Effector CD8-positive, alpha-beta T cell (primary cell): ENCODE measurements at places on chromosomes 13 and 19.

DNA sequence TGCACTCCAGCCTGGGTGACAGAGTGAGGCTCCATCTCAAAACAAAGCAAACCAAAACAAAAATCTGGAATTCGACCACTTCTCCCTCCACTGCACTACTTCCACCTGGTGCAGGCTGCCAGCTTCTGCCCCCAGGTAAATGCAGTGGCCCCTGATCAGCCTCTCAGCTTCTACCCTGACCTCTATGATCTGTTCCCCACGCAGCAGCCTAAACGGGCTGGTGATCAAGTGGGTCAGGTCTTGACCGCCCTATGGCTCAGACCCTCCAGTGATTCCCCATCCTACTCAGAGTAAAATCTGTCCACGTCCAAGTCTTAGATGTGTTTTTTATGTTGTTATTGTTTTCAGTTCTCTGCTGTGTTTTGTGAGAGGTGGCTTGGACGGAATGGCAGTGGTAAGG lies 163.9 kb downstream of the KCTD15 start:
- no peak for DNase-seq

DNA sequence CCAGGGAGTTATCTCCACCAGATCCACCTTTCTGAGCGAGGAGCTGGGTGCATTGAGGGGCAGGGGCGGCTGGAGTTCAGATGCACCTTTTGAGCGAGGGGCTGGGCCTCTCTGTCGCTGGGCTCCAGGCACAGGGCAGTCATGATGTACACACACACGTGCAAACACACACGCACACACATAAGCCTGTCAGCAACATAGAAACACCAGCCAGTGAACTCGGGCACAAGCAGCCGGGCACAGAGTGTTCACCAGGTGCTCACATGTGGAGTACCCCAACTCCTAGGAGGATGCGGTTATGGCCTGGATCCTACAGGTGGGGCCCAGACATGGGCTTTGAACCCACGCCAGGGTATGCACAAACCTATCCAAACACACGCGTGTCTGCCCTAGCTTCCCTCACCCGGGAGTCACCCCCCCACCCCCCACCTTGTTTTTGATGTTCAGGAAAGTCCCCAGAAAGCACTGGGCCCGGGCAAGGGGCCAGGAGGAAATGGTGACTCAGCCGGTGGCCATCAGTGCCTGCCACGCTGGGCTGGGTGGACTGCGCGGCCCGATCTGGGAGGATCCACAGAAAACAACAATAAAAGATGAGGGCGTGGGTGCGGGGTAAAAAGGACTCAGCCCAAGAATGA lies 13.3 kb downstream of the ARRDC2 start:
- peak; percentile 69 for DNase-seq

DNA sequence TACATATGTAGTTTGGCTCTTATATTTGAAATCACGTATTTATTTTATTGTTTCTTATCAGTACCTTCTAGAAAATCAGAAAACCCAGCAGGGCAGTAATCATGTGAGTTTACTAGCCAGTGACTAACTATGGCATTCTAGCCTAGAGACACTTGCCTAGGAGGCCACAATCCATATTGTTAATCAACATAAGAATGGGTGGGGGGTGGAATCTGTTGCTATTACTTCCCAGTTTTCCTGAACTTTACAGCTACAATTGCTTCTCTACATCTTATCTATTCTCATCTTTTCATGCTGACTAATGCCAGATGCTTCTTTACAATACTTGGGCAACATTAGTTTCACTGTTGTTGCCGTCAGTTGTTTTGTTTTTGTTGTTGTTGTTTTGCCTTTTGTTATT lies 18.7 kb upstream of the ATXN8OS start:
- no peak for DNase-seq

- DNase-seq, result no peak
Measured at GRCh38 chr13:99104396-99104795, 96.3 kb upstream of the UBAC2 start.

DNA sequence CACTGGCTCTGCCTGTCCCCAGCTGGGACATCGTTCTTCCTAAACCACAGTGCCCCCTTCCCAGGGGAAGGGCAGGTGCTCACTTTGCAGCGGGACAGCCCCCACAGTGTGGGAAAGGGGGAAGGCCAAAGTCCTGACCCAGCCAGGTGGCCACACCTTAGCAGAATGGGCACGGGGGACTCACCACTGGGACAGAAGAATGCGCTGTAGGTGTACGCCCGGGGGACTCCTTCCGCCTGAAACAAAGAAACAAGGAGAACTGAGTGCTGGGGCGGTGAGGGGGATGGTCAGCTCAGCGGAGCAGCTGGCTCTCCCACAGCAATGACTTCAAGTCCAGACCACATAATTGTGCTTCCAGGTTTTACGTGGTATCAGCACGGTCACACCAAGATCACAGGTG lies 49.4 kb downstream of the F2RL3 start:
- DNase-seq, result no peak
